ENCODE measurements at places on chromosomes 12 and 14. TPM values are rescaled to one million over a fixed set of nuclear protein-coding genes. Genes with fewer than 3 reads are reported as not detected.

GRCh38 chr14:21100931-21101330 lies at the start of gene TMEM253:
Gene TMEM253 (plus strand): TSS chr14:21101066. CDS start chr14:21101344, 278 bp downstream.
- no peak for DNase-seq

GRCh38 chr12:103144278-103144677 lies 186.8 kb downstream of the ASCL1 start:
- DNase-seq: no peak

DNA sequence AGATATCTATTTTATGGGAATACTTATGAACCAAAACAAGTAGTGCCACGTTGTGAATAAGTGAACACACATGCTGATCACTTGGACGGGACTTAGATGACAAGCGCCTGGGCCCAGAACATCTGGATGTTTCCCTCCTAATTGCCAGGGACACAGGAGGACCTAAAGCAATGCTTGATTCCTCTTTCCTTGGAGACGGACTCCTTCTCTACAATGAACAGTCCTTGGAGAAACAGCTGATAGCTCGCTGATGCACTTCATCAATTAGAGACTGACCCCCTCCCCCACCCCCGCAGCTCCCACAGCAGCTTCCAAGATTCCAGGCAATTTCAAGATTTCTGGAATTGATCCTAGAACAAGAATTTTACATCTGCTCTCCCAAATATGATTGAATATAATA lies 86.4 kb downstream of the ST8SIA1 start:
- DNase-seq: no peak

- no peak for DNase-seq
These were observed 3.4 kb upstream of the FBXO34 start for GRCh38 chr14:55267820-55268219.

JPH4 gene
- total RNA-seq: 4.3 TPM

PZP gene
- 0.57 TPM for total RNA-seq

AQP2 gene
- 0.33 TPM for total RNA-seq

DNA sequence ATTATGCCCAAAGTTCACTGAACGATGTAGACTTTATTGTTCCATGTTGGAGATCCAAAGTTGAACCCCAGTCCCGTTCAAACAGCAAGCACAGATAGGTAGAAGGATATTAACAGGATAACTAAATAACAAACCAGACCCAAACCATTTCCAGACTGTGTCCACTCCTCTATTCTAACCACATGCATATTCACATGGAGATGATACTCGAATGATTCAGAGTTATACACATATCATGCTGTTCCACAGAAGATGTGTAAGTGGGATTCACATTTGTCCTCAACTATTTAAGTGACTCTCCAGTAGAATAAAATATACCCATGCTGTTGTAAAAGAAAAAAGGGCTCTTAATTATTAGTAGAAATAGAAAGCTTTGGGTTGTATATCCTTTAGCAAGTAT lies 185.9 kb downstream of the ITPR2 start:
- no peak for DNase-seq

GRCh38 chr12:123488539-123489230 lies 30.7 kb downstream of the SNRNP35 start:
- DNase-seq: no peak

GRCh38 chr12:127297327-127297726 lies 969.6 kb upstream of the TMEM132C start:
- DNase-seq: no peak

GRCh38 chr12:75489613-75490210 lies 9.2 kb downstream of the GLIPR1 start:
- DNase-seq: no peak

DNA sequence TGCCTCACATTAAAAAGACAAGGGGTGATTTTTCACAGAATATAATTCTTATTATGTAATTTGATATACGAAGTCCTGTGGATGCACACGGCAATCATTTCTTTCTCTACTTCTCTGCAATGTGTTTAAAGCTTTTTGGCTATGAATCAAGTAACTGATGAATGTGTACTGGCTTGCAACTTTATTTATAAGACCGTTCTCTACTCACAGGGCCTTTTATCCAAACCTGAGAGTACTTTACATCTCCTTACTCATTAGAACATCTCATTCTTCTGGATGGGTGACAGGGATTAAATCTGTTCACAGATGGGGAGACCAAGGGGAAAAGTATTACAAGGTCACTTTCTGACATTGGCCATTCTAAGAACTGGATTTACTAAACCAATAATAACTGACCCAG lies 215.8 kb upstream of the DIO2 start:
- no peak for DNase-seq

All from posterior vena cava (tissue), 2 donors.